ENCODE measurements at places on chromosomes 11 and 22. TPM values are rescaled to one million over a fixed set of nuclear protein-coding genes. Genes with fewer than 3 reads are reported as not detected.

GRCh38 chr11:117851106-117851505 is 25.4 kb downstream of the FXYD6 start:
- no peak for DNase-seq

DNA sequence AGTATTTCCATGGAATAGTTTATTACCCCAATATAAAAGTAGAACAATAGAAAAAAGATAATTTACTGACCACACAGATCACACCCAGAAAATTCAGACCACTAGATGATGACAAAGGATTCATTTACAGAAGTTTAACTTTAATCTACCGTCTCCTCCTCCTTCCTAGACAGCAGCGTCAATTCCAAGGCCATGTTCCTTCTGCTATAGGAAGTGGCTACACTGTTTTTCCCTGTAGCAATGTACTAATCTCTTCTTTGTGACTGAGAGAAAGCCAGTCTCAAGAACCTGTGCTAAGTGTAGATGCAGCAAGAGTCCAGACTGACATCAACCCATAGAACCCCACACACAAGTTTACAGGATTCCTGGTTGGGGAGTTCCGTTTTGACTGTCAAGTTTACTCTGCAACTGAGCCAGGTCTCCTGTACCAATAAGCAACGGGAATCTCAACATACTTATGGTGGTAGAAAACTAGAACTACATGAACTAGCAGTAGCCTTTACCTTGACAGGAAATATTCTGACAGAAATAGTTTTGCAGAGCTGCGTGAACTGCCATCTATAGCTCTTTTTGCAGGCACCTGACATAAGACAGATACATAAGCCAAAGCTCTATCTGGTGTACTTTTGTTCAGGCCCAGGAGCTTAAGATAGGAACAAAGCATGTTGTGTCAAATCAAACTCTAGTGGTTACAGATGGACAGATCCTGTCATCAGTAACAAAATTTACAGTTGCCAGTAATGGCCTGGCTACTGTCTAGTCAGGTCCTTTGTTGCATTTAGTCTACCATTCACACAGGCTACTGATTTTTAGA is 42.9 kb downstream of the MRTFA start:
- no peak for DNase-seq

- DNase-seq = peak; percentile 77
These were observed 1.0 kb downstream of the ZBTB16 start for GRCh38 chr11:114060392-114061047.

DNA sequence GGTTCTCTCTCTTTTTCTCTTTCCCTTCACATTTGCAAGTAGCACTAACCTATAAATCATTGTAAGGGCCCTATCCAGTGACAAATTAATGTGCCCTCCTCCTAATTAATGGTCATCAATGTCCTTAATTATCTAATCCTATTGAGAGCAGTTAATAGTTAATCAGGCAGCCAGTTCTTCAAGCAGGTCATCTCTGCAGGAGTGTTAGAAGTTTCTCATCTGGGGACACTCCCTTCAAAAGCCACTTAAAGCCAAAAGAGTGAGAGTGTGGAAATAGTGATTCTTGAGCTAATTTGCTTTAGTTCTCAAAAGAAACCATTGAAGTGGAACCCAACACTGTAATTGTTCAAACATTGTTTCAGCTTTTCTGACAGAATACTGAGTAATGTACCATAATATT is 141.6 kb downstream of the ELP4 start:
- DNase-seq = no peak

- no peak for DNase-seq
These were observed 5.7 kb downstream of the DNAL4 start for GRCh38 chr22:38788021-38788816.

- no peak for DNase-seq
These were observed 4.8 kb downstream of the PAX6 start for GRCh38 chr11:31806186-31806927.

DNA sequence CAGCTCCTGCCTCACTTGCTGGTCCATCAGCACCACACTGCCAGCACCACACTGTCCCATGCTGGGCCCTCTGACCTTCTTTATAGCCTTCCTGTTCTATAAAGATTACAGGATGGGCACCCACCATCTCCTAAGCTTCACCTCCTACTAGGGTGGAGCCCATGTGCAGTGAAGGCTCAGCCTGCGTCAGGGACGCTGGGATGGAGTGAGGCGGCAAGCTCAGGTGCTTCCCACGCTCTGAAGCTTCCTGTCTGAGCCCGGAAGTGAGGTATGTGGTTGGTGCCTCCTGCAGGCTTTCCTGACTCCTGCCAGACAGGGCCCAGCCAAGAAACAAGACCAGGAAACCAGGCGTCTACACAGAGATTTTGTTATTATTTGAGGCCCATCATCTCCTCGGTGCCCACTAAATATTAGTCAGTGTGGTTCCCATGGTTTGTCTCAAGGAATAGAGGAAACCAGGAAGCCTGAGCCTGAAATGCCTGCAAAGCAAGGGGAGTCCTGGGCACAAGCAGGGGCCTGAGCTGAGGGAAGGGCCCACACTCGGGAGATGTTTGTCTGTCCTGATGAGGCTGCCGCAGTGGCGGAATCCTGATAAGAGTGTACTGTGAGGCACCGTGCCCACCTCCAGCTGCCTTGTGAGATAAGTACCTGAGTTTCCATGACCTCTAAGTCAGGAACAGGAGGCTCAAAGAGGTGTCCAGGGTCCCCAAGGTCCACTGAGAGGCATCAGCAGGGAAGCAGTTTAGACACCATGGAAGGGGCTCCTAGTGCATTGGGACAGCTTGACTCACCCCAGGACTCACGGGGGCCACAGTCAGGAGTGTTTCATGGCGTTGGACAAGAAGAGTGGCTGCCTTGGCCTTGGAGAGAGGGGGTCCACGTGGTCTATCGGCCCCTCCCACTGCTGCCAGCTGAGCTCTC is 22.0 kb downstream of the RSPH14 start:
- peak; percentile 72 for DNase-seq

DNA sequence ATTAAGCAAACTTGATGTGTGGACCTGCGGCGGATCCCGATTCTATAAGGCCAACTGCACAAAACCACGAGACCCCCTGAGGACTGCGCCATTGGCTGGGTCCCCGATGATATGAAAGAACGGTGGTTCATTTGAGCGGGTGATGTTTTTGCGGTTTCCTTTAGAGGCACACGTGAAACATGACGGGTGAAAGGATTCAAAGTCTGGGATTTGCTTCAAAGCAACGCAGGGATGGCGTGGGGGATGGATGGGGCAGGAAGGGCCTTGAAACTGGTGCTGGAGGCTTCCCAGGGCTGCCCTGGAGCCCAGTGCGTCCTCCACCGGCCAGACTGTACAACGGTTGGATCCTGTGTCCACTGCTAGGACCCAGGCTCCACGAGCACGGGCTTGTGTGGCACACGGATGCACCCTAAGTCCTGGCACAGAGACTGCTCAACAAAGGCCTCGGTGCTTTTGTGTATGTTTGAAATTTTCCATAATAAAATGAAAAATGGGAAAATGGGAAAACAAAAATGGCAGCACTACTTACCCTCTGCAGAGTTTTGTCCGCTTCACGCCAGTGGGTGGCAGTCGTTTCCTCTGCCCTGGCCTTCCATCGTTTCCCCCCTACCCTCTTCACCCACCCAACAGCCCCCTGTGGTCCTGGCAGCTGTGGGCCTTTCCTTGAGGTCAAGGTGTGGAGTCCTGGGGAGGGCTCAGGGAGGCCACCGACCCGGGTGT is 3.6 kb downstream of the ASCL2 start:
- DNase-seq = no peak

Gene SLC15A3
- 2.7 TPM for total RNA-seq

DNA sequence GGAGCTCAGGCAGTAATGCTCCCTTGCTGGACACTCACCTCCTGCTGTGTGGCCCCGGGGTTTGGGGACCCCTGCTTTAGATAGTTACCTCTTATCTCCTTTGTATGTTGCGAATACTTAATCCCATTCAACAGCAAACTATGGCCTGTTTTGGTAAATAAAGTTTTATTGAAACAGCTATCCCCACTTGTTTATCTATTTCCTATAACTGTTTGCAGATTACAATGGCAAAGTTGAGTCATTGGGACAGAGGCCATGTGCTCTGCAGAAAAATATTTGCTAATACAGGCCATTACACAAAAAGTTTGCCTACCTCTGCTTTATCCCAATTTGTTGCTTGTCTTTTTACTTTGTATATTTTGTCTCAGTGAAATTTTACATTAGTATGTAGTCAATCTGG is 68.4 kb downstream of the CACNA1I start:
- DNase-seq = no peak

DNA sequence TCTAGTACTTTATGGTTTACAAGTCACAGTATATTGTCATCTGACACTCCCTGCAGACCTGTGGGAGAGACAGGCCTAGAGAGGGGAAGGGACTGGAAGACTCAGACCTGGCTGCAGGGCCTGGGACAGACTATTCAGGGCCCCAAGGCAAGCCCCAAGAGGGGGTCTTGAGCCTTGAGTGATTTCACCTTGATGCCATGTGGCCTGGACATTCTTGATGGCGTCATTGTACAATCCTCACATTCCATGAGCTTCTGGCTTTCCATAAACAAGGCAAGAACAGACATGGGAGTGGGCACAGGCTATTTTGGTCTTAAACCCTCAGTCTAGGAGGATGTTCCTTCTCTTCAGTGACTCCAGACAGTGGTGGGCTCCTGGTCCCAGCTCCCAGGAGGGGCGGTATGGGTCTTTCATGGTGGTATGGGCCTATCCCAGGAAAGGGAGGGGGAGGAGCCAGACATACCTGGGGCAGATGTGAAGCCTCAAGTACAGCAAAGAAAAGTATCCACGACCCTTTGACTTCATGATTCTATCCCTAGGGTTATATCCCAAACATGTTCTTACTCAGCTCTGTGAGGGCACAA is 1.8 kb upstream of the TBC1D10A start:
- peak; percentile 57 for DNase-seq

Gene FAM181B
- 1.1 TPM for total RNA-seq

Gene TPBGL
- not detected for total RNA-seq

- peak; percentile 26 for DNase-seq
These were observed 498.7 kb downstream of the METTL15 start for GRCh38 chr11:28606930-28607329.

GRCh38 chr11:13868710-13869397 is 93.7 kb upstream of the SPON1 start:
- DNase-seq = no peak

Gene SGSM1
- total RNA-seq = 2.3 TPM

GRCh38 chr11:122271137-122271536 is 155.1 kb upstream of the BLID start:
- DNase-seq = no peak

- DNase-seq = no peak
These were observed 322.0 kb upstream of the LRRC4C start for GRCh38 chr11:41781441-41781840.

DNA sequence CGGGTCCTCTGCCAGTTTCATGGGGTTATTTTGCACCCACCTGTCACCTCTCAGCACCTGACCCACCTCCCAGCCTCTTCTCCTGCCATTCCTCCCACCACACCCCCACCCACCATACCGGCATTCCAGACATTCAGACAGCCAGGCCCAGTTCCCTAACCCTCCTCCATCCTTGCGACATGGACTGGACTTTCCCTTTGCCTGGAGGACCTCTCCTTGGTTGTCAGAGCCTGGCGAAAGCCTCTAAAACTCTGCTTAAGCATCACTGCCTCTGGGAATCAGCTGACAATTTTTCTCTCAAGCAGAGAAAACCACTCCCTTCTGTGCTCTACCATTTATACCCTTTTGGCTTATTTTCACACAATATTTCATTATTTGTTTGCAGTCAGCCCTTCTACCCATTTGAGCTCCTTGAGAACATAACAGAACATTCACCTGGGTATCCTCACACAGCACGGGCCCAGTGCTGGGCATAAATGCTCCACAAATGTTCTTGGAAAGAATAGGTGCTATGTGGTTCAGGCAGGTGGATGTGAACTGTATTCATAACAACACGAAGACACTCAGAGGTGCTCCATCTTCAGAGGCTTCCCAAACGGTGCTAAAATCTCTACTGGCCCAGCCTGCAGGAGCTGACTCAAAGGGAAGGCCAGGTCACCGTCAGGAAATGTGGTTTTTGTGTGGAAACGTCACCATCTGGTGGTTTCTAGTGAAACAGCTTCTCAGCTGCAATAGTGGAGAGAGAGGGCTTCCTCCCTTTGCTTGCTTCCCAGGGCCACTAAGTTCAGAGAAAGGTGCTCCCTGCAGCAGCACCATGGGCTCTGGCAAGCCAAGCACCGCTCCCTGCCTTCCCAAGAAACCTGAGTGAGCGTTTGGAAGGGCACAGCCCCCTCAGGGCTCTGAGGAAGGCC is 10.4 kb downstream of the SPATA19 start:
- peak; percentile 81 for DNase-seq

DNA sequence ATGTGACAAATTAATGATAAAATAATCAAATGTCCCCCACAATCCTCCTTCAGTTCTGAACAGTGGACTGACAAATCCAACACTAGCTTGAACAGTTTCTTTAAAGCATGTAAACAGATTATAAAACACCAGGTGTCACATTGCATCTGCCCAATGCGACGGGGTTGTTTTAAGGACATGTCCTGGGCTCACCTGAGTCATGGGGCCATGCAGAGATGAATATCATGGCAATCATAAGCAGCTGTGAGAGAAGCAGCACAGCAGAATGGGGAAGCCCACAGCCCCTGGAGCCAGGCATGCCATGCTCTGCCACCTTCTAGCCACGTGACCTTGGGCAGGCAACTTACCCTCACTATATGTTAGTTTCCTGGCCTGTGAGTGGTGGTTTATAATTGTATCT is 93.9 kb upstream of the KCNA4 start:
- DNase-seq = no peak

Gene UBE2L6
- 17.6 TPM for total RNA-seq

- no peak for DNase-seq
These were observed 52.5 kb downstream of the MACROD1 start for GRCh38 chr11:64113462-64113780.

DNA sequence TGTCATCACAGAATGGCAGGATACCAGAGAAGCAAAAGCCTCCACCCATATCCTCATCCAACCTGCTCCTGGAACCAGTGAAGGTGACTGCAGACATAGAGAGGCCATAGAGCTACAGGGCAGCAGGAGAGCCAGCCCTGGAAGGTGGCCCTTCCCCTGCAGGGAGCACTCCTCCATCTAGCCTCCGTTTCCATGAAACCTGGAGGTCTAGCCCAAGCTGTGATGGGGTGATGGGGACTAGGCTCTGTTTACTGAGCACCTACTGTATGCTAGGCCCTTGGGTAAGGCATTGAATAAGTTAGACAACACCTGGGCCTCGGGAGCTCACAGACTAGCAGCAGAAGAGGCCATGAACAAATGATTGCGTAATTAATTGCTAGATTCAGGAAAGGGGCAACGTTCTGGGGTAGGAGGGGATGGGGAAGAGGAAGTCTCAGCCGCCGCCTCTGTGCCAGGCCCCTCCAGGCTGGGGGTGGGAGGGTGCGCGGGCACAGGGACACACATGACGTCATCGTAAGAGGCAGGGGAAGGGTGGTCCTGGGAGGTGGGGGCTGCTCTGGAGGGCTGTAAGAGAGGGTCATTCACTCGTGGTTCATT is 784 bp upstream of the SYNGR1 start:
- peak; percentile 71 for DNase-seq

DNA sequence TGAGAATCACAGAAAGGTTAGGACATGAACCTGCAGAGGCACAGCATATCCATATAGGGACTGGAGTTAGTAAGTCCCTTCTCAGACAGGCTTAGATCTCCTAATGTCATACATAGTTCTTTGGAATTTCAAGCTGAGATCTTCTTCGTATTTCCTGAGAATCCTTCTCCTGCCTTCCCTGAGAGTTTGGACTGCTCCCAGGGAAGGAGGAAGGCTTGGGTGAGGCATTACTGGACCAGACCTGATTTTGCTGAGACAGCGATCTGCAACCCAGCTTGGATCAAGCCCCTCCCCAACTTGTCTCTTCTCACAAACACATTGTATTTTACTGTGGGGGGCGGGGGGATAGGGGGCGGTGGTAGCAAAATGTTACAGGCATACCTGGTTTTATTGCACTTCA is 108.5 kb downstream of the TSPAN18 start:
- DNase-seq = no peak

Gene CALCA
- total RNA-seq = 1.1 TPM
